ENCODE measurements at places on chromosomes 4 and X.
A peak's percentile ranks its signal among the peaks of the same experiment; 100 is the strongest.

- peak; percentile 12 for DNase-seq
These were observed 123.1 kb downstream of the BTC start for GRCh38 chr4:74671080-74671698.

- DNase-seq = no peak
These were observed 24.0 kb downstream of the ASB9 start for GRCh38 chrX:15245896-15246295.

DNA sequence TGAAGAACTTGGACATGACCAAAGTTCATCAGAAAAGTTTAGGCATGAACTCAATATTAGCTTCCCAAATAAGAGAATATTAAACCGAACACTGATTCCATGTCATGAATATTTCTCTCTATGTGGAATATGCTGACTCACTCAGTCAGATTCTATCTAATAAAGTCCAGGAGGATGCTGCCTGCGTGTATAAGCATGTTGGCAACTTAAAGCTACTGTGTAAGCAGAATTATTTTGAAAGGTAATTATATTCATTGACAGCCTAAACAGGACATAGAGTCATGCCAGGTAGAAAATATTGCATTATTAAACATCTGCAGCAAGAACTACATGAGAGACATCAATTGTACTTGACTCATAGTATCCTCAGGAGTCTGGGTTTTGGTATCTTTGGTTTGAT, 367.9 kb upstream of the SPOCK3 start:
- no peak for DNase-seq

DNA sequence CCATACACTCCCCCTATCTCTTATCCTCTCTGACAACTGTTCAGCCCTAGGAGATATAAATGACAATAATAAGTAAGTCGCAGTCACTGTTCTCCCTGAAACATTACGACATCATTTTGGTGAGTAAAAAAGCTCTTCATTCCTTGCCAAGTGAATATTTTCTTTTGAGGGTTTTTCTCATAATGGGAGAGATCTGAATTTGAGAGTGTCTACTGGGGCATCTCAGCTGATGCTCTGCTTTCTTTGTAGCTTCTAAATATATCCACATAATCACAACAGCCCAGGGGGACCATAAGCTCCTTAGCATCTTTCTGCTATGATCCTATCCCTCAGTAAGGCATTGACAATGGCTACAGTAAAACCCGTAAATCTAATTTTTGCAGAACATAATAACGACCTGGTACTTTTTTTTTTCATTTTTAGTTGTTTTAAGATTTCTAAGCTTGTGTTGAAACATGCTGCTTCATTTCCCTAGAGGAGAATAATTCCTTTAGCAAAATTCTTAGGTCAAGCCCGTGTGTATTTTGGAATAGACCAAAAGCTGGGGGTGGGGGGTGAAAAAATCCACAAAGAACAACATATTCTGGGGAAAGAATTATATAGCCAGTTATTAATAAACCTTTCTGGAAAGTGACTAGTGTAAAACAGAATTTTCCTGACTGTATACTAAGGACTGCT, 78.1 kb upstream of the GPM6B start:
- DNase-seq = no peak

- DNase-seq = no peak
These were observed 388.5 kb upstream of the SPANXN4 start for GRCh38 chrX:142637206-142637605.

- peak; percentile 17 for DNase-seq
These were observed 161.9 kb downstream of the PHF8 start for GRCh38 chrX:53882331-53882730.

GRCh38 chr4:162847945-162848549, 318.6 kb downstream of the NAF1 start:
- no peak for DNase-seq

DNA sequence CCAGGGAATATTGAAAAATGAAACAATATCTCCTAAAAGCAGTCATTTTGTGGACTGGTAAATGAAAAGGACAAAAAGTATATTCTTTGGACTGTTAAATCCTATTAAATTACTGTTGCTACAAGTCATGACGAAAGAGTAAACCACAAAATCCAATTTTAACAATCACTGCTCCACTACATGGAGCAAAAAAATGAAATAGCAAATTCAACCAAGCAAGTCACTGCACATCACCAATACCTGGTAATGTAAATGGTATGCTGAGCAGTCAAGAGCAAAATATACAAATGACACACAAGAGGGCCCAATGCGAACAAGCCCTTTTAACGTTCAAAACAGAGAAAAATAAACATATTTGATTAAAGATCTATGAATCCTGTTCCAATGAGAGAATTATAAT, 126.2 kb downstream of the KLHL13 start:
- DNase-seq = no peak

GRCh38 chr4:17630228-17630627, 15.8 kb downstream of the MED28 start:
- no peak for DNase-seq

- DNase-seq = no peak
These were observed 99.8 kb downstream of the LARP7 start for GRCh38 chr4:112736718-112737135.

- no peak for DNase-seq
These were observed 395.0 kb upstream of the FAT1 start for GRCh38 chr4:187118602-187119120.

- DNase-seq = no peak
These were observed 63.7 kb downstream of the SPCS3 start for GRCh38 chr4:176383273-176384077.

- peak; percentile 69 for DNase-seq
These were observed 13.9 kb upstream of the PLAC8 start for GRCh38 chr4:83128240-83128929.

GRCh38 chr4:51906167-51906958, 63.4 kb downstream of the DCUN1D4 start:
- no peak for DNase-seq

DNA sequence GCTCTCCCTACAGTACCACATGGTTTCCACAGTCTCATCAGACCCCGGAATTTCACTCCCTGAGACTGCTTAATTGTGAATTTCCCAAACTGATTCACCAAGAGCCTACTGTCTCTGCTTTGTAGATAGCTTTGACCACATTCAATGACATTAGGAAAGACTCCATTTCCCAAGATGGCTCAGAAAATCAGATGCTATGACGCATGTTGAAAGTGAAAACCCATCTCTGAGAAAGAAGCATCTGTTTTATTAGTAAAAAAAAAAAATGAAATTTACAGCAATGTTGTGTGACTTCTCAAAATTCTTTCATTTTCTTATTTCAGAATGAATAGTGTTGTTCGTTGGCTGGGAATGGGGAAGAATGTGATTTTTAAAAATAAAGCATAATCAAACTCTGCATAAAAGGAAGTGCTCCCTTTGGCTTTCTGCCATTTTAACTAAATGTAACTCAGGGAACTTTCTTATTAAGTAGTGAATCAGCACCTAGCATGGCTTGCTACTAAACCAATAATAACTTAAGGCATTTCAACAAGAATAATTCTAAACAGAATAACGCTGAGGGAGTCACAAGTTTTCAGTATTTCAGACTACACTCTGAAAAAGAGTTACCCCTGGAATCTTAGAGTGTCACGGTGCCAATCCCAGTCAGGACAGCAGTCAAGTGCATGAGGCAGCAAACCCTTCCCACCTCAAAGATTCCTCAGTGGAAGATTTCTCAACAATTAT, 97.4 kb upstream of the MYOZ2 start:
- DNase-seq = no peak

DNA sequence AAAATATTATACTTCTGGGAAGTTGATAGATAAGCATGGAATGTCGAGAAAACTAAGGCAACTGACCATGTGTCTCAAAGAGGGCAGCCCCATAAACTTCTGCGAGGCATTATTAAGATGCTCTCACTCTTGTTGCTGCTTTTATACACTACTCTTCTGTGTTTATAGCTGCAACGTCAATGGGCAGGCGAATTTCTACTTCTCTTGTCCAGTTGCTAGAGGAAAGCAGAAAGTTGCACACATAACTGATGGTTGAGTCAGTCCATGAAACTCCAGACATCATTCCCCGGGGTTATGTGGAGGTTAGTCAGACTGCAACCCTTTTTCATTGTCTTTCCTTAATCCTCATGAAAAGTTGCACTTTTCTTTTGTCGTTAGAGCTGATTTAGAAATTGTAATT, 39.8 kb downstream of the VCX3B start:
- no peak for DNase-seq

- DNase-seq = no peak
These were observed 3.5 kb downstream of the SPINK2 start for GRCh38 chr4:56817840-56818491.

GRCh38 chr4:183504930-183505610, at the start of gene ING2:
Gene ING2, plus strand, starts transcription at chr4:183505058. Its CDS starts 138 bp downstream, at chr4:183505196.
- peak; percentile 83 for DNase-seq

DNA sequence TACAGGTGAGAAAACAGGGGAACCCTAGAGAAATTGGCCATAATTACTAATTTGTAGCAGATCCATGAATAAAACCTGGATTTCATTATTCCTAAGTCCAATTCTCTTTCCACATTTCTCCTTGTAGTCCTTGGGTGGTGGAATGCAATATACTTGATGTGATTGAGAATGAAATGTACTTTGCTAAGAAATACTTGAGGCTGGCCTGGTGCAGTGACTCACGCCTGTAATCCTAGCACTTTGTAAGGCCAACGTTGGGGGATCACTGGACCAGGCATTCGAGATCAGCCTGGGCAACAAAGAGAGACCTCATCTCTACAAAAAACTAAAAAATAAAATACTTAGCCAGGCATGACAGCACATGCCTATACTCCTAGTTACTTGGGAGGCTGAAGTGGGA, 15.9 kb downstream of the TMEM184C start:
- no peak for DNase-seq

DNA sequence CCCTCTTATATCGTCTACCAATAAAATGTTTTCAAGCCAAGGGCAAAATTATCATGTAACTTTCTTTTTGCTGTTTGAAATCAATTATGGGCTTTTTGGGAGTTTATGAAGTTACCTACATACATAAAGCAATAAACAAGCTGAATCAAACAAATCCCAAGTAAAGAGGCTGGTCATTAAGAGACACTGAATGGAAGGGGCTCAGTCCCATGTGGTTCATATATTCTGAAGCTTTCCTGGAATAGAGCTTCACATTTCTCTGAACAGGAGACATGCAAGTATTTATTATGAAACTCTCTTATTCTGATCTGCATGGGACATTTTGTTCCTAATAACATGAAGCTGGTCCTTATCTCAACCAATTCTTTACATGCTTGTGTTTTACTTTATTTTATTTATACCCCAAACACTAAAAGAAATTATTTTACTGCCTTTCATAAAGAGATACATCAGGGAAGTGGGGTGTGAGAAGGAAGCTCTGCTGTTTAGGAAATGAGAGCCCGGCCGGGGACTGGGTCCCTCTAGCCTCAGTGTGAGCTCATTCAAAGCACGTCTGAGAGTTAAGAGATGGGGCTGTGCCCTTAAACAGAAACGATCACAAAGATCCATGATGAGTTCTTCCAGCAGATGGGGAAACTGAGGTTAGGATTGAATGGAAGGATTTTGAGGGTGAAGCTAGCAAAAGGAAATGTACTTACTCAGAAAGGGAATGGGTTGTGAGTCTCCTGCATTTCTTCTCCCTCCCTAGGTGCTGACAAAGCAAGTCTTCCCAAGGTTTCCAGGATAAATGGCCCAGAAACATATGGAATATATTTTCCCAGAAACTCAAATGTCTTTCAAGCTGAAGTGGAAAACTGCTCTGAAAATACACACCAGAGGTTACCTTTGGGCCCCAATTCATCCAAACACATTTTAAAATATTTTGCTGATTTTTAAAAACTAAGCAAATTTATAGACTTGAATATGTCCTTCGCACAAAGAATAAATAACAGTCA, 93.1 kb upstream of the LNX1 start:
- DNase-seq = no peak

- DNase-seq = no peak
These were observed 80.5 kb downstream of the MID1IP1 start for GRCh38 chrX:38881727-38882126.

DNA sequence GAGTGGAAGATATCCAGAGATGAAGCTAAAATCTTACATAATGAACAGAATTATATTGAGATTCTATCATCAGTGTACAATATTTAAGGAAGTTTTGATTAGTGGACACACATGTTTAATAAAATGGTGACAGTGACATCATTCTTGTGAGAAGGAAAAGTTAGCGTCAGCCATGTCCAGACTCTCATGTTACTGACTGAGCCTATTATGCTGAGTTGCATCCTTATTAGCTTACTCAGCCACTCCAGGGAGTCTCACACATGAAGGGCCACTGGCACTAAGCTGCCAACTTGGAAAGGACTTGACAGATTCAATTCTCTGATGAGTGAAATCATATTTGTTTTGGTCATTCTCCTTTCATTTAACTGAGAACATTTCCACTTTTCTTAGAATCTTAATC, 170.6 kb downstream of the BANK1 start:
- no peak for DNase-seq

GRCh38 chr4:72679666-72680065, 110.6 kb upstream of the ADAMTS3 start:
- DNase-seq = no peak

- DNase-seq = no peak
These were observed 38.0 kb upstream of the PDK3 start for GRCh38 chrX:24426921-24427746.

DNA sequence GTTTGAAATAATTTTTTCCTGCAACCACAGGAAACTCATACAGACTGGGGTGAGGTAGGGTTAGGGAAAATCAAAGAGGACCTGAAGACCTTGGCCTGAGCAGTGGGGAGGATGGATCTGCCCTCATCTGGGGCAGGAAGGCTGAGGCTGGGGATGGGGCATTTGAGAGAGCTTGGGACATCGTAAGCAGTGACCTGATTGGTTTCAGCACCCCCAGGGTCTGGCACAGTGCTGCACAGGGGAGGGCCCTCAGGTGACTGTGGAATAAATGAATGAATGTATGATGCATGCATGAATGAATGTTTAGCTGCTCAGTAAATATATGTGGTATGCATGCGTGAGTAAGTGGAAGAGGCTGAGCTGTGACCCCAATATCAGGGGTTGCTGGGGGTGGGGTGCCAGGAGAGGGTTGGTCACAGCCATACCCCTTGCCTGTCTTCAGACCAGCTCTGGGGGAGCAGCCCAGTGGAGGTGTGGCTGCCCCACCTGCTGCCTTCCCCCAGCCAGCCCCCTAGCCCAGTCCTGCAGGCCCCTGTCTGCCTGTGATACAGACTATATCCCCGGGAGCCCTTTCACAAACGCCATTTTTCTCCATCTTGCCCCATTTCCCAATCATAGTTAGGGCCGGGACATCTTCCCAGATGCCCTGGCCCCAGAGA, 11.0 kb upstream of the TNIP2 start:
- no peak for DNase-seq

- no peak for DNase-seq
These were observed 2.9 kb upstream of the HAND2 start for GRCh38 chr4:173532725-173533511.

DNA sequence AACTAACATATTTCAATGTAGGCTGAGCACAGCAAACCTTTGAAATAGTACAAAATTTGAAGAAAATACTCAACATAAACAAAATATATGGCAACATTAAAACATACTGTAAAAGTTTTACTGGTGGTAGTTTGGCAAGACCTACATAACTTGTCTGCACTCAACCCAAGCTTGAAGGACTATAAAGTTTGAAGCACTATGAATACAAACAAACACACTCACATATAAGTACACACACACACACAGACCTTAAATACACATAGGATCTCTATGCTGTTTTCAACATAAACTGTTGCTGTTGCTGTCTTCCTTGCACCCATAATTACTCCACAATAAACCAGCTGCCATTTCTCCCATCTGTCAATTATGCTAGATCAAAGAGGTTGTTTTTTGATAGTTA, 589.6 kb downstream of the IL15 start:
- DNase-seq = no peak

Measured in hepatic stellate cell (primary cell).